HEK293T (cell line): ENCODE measurements at places on chromosomes 2 and 18.

DNA sequence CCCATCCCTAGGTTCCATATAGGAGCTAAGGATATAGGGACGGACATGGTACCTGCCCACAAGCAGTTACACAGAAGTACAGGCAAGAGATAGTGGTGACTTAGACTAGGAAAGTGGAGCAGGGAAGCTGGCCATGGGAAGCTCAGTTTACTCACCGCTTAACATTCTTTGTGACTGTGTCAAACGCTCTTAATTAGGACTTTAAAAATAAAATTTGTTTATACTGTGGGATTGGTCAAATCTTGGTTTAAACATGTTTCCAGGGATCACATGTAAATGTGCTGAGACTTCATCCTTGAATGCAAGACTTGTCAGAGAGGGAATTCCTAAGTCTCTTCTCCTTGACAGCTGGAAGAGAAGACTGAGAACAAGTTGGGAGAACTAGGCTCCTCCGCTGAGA, 107.3 kb downstream of the MTCL1 start:
- DNase-seq: no peak

- no peak for DNase-seq
Measured at GRCh38 chr2:198441901-198442300, 637.5 kb downstream of the PLCL1 start.

- DNase-seq: no peak
Measured at GRCh38 chr2:8216397-8216796, 465.5 kb upstream of the ID2 start.

DNA sequence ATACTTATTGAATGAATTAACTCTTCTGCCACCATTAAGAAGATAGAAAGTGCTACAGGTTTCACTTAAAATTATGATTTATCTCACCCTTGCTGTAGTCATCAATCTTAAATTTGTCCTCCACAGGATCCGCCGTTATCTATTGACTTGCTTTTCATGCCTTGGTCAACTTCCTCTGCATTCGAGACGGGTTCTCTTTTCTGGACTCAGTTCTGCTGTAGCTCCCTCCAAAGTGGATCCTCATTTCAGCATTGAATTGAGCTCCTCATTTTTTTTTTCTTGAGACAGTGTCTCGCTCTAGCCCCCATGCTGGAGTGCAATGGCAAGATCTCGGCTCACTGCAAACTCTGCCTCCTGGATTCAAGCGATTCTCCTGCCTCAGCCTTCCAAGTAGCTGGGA, 27.6 kb downstream of the INPP5D start:
- no peak for DNase-seq

DNA sequence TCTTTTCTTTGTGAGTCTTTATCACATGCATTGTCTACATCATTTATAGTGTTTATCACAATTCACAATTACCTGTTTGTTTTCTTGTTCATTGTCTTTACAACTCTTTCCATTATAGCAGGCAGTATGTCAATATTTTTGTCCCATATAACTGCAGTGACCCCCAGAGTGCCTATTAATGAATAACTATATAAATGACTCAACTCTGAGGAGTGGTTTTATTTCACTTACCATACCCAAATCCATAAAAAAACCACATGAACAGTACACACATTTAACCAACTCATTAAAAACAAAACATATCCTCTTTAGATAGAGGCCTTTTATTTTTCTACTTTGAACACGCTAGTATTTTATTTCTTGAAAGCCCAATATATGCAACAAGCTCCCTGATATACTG, 1419.1 kb upstream of the NXPH2 start:
- DNase-seq: no peak
